CD4-positive, alpha-beta T cell (primary cell): ENCODE measurements at places on chromosomes 7 and 10.

DNA sequence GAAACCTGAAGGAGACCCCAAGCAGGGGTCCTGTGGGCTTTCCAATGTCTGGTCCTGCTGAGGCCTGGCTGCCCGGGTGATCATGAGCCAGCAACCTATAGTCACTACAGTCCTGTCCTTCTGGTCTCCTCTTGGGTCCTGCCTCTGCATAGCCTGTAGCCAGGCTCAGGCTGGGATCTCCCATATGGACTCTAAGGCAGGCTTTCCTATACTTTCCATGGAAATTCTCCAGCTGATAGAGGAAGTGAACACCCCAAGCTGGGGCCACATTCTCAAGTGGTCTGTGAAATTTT is 26.4 kb downstream of the ANXA8 start:
- DNase-seq: no peak

DNA sequence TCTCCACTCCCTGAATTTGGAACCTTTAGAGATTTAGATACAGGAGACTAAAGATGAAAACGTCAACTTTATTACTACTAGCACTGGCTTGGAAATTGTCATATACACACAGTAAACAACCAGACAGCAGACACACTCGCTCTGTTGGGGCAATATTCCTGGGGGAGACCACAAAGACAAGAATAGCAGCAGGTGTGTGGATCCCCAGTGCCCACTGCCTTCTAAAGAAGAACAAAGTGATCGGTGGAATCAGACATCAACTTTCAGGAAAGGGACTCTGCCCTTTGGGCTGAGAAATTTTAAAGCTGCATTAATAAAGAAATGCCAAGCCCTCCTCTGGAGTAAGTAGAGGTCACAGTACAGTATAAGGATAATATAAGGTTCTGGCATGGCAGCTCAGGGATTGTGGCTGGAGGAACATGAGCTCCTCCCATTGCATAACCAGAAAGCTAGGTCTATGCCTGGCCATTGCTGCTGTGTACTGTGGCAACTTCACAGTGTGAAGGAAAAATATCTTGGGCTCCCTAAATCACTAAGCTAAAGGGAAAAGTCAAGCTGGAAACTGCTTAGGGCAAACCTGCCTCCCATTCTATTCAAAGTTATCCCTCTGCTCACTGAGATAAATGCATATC is 57.1 kb upstream of the ANKRD1 start:
- DNase-seq: no peak

GRCh38 chr10:10796774-10797415 is 220.8 kb upstream of the CELF2 start:
- DNase-seq: no peak

DNA sequence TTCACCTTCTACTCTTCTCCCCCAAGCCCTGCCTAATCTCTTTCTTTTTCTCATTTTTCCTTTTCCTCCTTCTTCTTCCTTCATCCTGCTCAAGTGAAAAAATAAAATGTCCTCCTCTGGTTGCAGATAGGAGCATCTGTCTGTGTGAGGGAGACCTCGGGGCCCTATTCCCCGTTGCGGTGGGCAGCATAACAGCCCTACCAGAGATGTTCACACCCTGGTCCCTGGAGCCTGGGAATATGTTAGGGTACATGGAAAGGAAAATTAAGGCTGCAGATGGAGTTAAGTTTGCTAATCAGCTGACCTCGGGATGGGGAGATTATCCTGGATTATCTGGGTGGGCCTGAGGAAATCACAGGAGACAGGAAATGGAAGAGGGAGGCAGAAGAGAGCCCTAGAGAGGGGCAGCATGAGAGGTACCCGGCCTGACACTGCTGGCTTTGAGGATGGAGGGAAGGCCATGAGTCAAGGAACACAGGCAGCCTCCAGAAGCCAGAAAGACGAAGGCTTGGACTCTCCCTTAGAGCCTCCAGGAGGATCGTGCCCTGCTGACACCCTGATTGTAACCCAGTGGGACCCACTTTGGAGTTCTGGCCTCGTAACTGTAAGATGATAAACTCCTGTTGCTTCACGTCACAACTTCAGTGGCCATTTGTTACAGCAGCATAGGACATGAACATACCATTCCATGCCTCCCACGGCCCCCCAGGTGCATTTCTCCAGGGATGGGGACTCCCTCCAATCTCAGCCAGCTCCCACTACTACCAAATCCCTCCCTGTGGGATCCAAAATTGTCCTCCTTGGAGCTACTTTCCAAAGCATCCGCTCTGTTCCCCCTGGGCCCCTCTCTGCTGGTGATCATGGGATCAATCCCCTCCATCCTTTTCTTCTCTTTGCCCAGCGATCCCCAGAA is 39.0 kb upstream of the ZMIZ1 start:
- no peak for DNase-seq

DNA sequence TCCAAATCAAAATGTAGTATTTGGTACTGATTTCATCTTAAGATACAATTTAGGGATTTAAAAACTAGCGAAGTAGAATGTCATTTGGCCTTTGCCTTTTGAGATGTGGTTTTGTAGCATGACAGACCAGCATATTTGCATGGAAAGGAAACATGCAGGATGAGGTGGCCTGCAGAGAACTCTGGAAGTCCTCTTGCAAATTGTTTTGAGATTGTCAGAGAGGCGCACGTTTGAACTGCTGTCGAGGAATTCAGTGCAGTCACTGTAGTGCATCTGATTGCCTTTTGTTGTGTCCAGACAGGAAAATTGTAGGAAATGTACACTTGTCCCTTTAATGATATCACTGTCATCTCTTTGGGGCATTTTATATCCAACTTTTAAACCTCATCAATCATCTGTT is 136.7 kb downstream of the CELF2 start:
- no peak for DNase-seq

GRCh38 chr10:6674291-6674690 is 94.2 kb upstream of the PRKCQ start:
- DNase-seq: no peak

GRCh38 chr7:96727534-96728088 is 18.0 kb upstream of the SEM1 start:
- no peak for DNase-seq

DNA sequence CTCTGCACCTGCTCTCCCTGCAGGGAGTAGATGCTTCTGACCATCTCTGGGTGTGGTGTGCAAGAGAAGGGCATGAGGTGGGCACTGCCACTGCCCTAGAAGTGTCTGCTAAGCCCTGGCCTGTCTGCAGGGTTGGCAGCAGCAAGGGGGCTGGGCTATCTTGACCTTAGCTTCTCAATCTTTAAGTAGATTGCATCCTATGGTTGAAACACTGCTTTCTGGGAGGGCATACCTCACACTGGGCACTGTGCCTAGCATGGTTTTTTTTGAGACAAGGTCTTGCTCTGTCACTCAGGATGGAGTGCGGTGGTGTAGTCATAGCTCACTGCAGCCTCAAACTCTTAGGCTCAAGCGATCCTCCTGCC is 54.9 kb downstream of the CLIP2 start:
- no peak for DNase-seq

DNA sequence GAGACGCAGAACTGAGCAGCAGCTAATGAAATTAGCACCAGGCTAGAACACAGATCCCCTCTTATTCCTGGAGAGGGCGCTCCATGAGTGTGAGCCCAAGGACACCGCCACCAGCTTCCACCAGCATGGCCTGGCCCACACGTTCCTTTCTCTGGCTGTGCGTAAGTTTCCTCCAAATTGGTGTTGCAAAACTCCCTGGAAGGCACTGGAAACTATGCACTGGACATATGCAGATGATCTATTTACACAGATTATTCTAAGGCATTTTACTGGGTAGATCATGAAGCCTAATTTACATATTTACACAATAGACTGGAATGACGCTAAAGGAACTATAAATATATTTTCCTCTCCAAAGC is 455.6 kb upstream of the FOXK1 start:
- DNase-seq: no peak

DNA sequence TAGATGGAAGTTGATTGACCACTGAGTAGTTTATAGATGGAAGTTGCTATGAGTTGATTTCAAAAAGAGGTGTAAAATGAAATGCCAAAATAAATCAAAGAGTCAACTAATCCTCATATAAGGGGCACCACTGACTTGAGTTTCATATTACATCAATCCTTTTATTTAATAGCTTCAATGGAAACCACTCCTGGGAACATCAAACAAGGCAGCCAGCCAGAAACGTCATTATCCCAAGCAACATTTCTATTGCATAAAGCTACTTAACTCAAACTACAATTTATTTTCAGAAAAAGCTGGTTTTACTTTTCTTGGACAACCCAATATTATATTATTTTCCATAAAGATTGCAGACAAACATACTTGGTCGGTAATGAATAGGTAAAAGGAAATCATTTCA is 162.1 kb downstream of the TSPAN12 start:
- DNase-seq: no peak

DNA sequence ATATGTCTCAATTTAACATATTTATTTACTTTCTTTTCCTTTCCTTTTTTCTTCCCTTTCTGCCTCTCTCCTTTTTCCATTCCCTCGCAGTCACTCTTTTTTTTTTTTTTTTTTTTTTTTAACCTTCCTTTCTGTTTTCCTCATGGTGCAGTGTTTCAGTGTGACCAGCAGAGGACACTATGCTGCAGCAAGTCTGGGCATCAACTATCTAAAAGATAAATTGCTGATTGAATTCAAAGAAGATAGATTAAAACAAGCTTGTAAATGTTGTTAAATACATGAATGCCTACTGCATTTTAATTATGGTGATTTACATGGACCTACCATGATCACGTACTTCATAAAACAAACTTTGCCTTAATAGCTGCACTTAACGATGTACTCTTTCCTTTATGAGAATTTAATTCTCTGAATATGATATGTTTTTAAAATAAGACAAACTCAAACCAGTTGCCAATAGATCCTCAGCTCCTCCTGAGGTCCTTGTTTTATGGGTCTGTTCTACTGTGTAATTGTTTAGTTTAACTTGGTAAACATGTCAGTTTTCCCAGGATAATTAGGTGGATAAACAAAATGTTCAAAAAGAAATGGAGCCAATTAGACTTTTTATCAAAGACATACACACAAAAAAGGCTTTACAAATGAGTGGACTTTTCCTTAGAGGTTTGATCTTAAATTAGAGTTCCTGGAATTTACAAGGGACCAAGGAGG is 101.0 kb upstream of the AGR3 start:
- DNase-seq: peak; percentile 1

DNA sequence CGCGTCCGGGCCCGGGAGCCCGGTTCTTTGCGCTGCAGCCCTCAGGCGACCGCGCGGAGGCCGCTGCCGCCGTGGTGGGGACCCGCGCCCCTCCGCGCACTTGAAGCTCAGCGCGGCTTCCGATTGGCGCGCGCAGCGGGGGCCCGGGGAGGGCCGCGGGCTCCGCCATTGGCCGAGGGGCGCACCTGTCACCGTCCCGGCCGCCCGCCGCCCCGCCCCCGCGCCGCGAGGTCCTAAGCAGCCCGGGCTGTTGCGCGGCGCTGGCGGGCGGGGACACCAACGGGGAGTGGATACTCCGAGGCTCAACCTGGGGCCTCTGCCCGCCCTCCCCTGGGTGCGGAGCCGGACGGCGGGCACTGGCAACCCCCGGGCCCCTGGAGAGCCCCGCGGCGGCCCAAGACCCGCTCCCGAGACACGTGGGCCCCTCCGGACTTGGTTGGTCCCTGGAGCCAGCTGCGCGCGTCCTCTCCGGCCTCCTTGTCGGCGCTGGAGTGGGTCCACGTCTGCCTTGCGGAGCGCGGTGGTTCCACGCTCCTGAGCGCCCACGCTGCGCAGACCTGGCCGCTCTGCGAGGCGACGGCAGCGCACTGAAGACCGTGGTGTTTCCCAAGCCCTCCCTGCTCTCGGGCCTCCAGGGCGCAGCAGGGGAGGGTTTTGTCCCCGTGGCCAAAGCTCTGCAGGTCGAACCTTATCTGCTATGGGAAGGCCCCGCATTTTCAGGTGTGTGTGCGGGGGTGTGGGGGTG is at the start of gene MNX1:
Gene MNX1 (minus strand): TSS at position 76 of the 745 bp plus-strand sequence. CDS start 313 bp downstream, outside the sequence.
- DNase-seq: peak; percentile 44

- no peak for DNase-seq
These were observed 56.9 kb upstream of the PPP1R3C start for GRCh38 chr10:91689731-91690168.

DNA sequence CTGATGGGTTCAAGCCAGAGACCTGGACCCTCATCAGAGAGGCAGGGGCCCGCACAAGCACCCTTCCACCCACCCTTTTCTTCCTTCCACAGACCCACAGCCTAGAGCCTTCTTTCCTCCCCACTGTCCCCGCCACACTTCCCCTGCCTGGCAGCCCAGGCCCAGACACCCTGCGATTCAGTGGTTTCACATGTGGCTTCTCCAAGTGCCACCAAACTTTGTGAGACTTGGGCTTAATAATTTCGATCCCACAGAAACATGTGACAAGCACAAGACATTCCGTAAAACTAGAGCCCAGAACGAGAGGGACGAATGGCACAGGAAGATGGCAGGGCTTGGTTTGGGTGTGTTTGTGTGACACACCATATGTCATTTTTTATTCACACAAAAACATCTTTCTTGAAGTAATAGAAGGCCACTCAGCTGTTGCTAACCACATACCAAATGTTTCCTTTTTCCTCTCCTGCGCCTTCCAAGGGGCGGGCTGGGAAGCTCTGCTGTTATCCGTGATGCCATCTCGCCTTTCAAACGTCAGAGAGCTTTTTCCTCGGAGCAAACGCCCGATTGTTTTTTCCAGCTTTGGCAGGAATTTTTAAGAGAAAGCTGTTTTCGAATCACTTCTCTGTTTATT is 162.9 kb downstream of the GRK5 start:
- no peak for DNase-seq

GRCh38 chr7:46513447-46513848 is 592.4 kb upstream of the IGFBP3 start:
- no peak for DNase-seq

DNA sequence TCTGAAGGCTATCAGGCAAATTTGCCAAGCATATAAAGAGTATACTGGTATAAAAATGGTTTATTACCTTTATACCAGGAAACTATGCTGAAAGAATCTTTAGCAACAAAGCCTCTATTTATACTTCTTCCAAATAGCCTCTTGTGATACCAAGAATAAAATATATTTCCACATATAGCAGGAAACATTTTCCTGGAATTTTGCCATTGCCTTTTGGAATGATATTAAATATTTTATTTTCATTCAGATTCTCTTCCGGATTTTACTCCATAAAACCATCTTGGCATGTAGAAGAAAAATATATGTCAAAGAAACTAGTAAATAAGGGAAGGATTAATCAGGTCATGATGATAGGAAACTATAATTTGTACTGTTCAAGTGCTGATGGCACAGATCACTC is 17.7 kb downstream of the SOSTDC1 start:
- DNase-seq: no peak

GRCh38 chr10:101494650-101495049 is 93.4 kb downstream of the POLL start:
- no peak for DNase-seq

DNA sequence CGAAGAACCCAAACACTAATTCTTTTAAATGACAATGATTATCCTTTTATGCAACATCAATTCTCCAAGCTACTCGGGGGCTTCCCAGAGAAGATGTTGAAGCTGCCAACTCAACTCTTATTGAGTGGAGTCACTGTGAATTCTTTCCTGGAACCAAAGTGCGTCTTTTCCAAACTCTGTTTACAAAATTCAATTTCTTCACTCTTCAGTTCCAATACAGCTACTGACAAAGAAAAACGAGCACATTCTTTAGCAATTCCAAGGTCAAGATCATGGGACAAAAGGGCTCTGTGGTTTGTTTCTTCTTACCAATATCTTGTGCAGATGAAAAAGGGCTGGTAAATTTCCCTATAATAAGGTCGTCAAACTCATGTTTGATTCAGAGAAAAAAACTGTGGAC is 74.2 kb downstream of the FAS start:
- no peak for DNase-seq
